Glutamatergic neuron (in vitro differentiated cells): ENCODE measurements at places on chromosomes 6 and 20. TPM values are rescaled to one million over a fixed set of nuclear protein-coding genes. Genes with fewer than 3 reads are reported as not detected.

The BEND6 gene
- total RNA-seq: 1.2 TPM

The RWDD1 gene
- 47.4 TPM for total RNA-seq

The ZNF133 gene
- 27.3 TPM for total RNA-seq

The RIPOR3 gene
- not detected for total RNA-seq

The RPS6KA2 gene
- 109 TPM for total RNA-seq
